ENCODE measurements at places on chromosomes 12 and 14. TPM values are rescaled to one million over a fixed set of nuclear protein-coding genes. Genes with fewer than 3 reads are reported as not detected.

Gene CEBPE
- not detected for total RNA-seq

Gene NINJ2
- total RNA-seq = 2.9 TPM

Gene E2F7
- 1.2 TPM for total RNA-seq

DNA sequence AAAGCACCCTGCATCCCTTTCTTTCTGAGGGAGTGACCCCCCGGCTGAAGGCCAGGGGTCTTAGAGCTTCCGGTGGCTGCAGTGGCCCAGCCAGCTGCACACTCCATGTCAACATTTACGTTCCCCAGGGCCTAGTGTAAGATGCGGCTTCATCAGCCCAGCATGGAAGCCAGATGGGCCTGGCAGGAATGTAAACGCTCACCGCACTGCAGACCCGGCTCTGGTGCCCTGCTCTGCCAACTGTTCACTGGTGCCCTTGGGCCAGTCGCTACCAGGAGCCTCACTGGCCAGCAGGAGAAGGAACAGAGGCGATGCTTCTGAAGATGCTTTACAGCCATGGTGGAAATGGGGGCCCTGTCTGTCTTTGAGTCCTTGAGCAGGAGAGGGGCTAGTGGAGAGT, 8.6 kb upstream of the TMEM119 start:
- DNase-seq = no peak

GRCh38 chr14:101288436-101289229, 272.7 kb upstream of the DIO3 start:
- DNase-seq = no peak

GRCh38 chr12:69062621-69063237, 129.8 kb upstream of the CPM start:
- DNase-seq = no peak

- DNase-seq = no peak
Measured at GRCh38 chr14:81447021-81447764, 47.1 kb upstream of the STON2 start.

DNA sequence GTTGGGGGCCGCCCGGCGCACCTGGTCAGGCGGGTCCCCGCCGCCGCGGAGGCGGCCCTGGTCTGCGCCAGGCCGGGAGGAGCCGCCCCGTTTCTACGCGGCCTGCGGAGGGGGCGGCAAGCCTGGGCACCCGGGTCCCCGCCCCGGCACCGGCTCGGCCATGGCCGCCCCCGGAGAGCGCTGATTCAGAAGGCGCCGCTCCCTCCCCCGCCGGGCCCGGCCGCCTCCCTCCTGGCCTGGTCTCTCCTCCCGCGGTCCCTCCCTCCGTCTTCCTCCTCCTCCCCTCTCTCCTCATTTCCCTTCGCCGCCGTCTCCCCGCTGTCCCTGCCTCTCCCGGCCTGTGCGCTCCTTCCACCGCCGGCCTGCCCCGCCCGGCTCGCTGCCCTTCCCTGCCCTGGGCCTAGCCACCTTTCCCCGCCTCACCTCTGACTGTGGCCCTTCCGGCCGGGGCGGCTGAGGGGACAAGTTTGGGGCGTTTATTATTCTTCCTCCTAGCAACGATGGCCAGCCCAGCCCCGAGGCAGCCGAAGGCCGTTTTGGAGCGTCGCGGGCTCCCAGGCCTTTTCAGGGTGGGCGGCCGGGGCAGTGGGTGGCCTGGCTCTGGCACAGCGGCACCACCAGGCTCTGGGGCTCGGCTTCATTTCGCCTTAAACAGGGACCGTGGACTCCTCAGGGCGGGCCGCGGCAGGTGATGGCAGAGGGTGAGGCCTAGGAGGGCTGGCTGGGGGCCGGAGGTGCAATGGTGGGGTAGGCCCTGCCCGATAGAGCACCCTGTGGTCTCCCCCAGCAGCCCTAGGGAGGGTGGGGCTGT, 768 bp downstream of the CEP170B start:
- peak; percentile 69 for DNase-seq
